WTC11 (cell line): ENCODE measurements at places on chromosomes 12 and 14. TPM values are rescaled to one million over a fixed set of nuclear protein-coding genes. Genes with fewer than 3 reads are reported as not detected.

DNA sequence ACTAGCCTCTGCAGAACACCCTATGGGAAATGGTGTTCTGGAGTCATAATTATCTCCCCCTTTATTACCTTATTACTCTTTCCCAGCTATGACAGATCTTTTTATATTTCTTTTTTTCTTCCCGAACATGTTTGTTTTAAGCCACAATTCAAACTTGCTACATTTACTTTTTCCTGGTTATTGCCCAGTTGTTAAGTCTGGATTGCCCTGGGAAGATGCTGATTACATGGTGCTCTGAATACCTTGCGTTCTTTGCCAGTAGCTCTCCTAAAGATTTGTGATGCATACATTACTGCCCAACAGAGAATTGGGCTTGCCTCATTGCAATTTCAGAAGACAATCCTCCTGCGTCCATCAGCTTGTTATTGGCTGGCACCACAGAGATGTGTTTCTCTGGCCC, 118.3 kb upstream of the FGD4 start:
- H3K36me3 ChIP-seq = peaks cover 4% of the 10 kb centered on the region
- no peaks in the 10 kb centered on the region for H3K27me3 ChIP-seq
- H3K4me3 ChIP-seq = no peak overlapping the region
- H3K27ac ChIP-seq = no peak overlapping the region

DNA sequence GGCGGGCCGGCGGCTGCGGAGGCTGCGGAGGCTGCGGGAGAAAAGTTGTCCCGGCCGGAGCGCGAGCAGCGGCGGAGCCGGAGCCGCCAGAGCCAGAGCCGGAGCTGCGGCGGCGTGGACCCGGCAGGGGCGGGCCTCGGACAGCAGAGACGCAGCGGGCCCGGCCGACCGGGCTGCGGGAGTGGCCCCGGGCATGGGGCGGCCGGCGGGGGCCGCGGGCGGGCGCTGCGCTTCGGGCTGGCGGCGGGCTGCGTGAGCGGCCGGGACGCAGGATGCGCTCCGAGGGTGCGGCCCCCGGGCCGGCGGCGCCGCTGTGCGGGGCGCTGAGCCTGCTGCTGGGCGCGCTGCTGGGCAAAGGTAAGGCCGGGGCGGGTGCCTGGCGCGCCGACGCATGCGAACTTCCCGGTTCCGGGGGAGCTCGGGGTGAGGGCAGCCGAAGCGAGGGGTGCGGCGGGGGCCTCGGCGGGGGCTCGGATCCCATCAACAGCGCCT, at the start of gene TMEM132C:
TMEM132C (plus strand) TSS at position 40 of the 492 bp plus-strand sequence; CDS start at position 273, 233 bp downstream.
- H3K27ac ChIP-seq = no peak within 1 kb of the TSS
- H3K4me1 ChIP-seq = no peaks in the 10 kb centered on the region
- peaks cover 56% of the 10 kb centered on the region for H3K36me3 ChIP-seq
- no peak for DNase-seq
- H3K4me3 ChIP-seq = no peak within 1 kb of the TSS

- H3K4me1 ChIP-seq = peaks cover 31% of the 10 kb centered on the region
- no peak for DNase-seq
- H3K27me3 ChIP-seq = no peaks in the 10 kb centered on the region
- no peak overlapping the region for H3K4me3 ChIP-seq
- no peaks in the 10 kb centered on the region for H3K36me3 ChIP-seq
Measured at GRCh38 chr12:1103632-1104031, 112.6 kb downstream of the ERC1 start.

DNA sequence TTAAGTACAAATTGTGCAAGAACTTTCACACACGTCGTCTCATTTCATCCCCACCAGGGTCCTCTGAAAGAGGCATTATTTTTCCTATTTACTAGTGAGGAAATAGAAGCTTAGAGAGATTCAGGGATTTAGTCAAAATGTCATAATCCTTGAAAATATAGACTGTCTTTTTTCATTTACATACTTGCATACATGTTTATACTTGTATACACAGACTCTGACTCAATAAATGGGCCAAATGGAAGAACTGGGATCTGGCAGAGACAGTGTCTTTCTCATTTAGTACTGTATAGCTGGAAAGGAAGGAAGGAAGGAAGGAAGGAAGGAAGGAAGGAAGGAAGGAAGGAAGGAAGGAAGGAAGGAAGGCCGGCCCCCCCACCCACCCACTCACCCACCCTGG, 357.7 kb upstream of the SOX5 start:
- peaks cover 2% of the 10 kb centered on the region; the same call in 1 of the 2 replicates for H3K36me3 ChIP-seq
- peaks cover 64% of the 10 kb centered on the region for H3K4me1 ChIP-seq
- H3K27me3 ChIP-seq = no peaks in the 10 kb centered on the region

GRCh38 chr12:93803424-93803807, 126.2 kb downstream of the CRADD start:
- H3K4me3 ChIP-seq = no peak overlapping the region
- no peaks in the 10 kb centered on the region for H3K36me3 ChIP-seq
- peaks cover 25% of the 10 kb centered on the region for H3K4me1 ChIP-seq
- no peak overlapping the region for H3K27ac ChIP-seq
- H3K27me3 ChIP-seq = no peaks in the 10 kb centered on the region
- no peak for DNase-seq

DNA sequence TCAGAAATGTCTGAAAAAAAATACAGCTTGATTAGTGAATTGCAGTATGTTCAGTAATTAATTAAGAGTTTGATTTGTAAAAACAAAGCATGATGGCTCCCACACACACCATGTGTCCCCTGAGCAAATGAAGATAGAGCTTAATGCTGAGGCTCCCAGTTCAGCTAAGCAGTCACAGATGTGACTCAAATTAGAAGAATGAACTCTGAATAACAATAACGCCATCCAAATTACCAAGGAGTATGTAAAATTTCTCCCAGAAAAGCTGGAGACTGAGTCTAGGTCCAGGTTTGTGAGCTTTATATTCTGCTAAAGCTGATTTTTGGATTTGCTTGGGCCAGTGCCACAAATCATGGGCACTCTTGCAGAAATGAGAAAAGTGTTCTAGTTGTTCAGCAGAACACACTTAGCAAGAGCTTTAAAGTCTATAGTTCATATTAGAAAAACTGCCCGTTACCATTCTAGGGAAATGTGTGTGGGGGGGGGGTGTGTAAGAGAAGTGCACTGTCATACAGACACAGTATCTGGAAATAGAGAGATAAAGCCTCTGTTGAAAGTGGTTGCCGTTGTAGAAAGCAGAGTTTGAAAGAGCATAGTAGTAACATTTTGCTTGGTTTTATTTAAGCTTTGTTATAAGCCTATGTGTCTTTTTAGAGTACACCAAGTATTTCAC, 253.1 kb downstream of the BCAT1 start:
- no peak overlapping the region for H3K27ac ChIP-seq
- H3K4me1 ChIP-seq = peaks cover 30% of the 10 kb centered on the region

The HOXC9 gene
- total RNA-seq = not detected in 3 replicates

The IQSEC3 gene
- total RNA-seq = 1.7 to 2.6 TPM (median 2.2 TPM) in 3 replicates

The ABHD12B gene
- total RNA-seq = 145 to 156 TPM (median 146 TPM) in 3 replicates
